ENCODE measurements at places on chromosomes 13 and 19.
A peak's percentile ranks its signal among the peaks of the same experiment; 100 is the strongest.

GRCh38 chr19:53463263-53463662 is 4.3 kb upstream of the ZNF813 start:
- DNase-seq, result no peak

DNA sequence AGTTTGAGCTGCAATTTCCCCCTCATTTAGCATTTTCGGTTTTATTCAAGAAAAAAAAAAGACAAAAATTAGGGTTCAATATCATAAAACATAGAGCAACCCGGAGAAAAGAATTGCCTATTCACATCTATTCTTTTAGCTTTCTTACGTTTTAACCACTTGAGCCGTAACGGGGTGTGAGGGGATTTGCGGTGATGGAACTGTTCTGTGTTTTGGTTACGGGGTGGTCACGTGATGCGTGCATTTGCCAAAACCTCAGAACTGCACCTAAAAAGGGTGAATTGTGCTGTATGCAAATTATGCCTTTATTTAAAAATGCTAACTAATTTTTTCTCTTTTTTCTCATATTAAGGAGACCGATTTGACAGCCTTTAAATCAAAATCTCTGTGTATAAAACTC is 22.1 kb downstream of the CLEC11A start:
- DNase-seq, result no peak

DNA sequence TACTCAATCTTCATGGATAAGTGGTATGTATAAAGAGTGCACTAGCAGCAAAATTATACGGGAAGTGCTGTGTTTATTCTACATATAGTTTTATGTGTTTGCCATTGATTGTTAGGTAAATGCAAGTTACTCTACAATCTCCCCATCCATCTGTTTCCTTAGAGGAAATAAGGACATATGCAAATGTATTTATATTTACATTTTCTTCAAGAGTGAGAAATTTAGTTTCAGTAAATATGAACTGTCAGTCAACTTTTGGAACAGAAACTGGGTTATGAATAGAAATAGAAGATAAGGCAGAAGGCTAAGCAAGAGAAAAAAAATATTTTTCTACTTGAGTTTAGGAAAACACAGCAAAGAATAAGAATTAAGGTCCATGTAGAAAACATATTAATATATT is 176.1 kb upstream of the KLHL1 start:
- DNase-seq, result no peak

DNA sequence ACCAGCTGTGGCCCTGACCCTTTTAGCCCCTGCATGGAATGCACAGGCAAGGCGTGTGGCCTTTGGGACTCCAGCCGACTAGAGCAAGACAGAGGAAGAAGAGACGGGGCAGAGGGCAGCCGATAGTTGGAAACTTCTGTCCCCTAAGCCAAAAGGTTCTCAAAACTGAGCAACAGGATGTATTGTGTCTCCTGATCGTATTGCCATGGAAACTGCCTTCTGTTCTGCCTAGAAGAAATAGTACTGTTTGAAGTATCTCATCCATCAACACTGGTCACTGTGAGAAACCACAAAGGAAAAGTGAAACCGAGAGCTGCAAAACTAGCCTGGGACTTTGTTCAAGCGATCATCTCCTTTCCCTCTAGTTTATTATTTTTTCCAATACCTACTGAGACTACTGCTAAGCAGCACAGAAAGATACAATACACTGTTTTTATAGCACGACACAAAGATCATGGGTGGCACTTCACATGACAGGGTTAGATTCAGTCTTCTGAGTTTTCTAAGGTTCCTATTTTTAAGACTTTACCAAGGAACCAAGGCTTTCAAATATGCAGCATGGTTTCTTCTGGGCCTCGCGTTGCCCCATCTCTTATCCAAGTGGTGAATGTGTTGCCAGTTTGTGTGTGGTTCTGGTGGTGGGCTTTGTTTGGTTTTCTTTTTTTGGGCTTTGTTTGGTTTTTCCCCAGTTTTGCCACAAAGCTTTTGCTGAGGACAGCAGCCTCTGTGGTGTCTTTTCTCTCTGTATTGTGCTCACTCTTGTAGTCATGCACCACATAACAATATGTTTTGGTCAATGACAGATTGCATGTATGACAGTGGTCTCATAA is 49.3 kb upstream of the GPR183 start:
- DNase-seq, result peak; percentile 78

- DNase-seq, result no peak
These were observed 333.2 kb downstream of the MYO16 start for GRCh38 chr13:108962654-108963053.

GRCh38 chr13:44664308-44664707 is 88.2 kb upstream of the TSC22D1 start:
- DNase-seq, result no peak

- DNase-seq, result no peak
These were observed 24.2 kb downstream of the NEK5 start for GRCh38 chr13:52104624-52105023.

- no peak for DNase-seq
These were observed 9.3 kb downstream of the SCEL start for GRCh38 chr13:77544758-77545338.

DNA sequence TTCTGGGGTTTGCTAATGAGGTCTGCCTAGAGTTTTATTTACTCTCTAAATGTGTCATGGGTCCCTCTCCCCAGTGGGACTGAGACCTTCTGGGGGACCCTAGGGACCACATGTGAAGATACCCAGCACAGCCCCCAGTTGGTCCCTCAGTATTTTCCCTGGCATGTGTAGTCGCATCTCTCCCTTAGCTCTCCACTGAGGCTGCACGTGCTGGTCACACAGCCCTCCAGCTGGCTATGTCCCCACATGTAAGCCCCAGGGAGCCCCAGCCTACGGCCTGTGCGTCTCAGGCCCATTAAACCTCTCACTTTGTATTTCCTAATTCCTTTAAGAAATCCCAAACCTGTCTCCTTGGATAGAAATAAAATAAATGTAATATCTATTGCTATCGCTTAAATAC is 189.6 kb upstream of the TSHZ3 start:
- DNase-seq, result no peak

DNA sequence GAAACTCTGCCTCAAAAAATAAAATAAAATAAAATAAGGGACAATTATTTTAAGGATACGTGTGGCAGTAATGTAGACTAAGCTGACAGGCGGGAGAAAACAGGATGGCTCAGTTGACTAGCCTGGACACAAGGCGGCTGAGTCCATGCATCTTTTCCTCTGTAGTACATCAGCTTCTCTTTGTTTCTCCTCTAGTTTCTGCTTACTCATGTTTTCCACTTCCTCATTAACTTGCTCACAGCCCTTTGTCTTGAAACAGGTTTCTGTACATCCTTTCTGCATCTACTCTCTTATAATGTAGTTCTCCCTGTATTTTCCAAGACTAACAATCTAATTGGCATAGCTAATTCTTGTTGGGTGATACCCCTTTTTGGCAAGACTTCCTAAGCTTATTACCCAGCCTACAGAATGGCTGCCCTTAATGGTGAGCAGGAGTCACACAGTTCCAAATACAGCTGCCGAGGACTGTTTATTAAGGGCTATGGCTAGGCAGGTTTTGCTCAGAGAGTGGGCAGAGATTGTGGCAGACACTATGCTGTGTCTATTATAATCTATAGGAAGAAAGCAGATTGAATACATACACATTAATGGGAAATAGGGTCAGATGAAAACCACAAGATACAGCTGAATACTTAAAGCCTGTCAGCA is 58.7 kb upstream of the KLF5 start:
- no peak for DNase-seq

DNA sequence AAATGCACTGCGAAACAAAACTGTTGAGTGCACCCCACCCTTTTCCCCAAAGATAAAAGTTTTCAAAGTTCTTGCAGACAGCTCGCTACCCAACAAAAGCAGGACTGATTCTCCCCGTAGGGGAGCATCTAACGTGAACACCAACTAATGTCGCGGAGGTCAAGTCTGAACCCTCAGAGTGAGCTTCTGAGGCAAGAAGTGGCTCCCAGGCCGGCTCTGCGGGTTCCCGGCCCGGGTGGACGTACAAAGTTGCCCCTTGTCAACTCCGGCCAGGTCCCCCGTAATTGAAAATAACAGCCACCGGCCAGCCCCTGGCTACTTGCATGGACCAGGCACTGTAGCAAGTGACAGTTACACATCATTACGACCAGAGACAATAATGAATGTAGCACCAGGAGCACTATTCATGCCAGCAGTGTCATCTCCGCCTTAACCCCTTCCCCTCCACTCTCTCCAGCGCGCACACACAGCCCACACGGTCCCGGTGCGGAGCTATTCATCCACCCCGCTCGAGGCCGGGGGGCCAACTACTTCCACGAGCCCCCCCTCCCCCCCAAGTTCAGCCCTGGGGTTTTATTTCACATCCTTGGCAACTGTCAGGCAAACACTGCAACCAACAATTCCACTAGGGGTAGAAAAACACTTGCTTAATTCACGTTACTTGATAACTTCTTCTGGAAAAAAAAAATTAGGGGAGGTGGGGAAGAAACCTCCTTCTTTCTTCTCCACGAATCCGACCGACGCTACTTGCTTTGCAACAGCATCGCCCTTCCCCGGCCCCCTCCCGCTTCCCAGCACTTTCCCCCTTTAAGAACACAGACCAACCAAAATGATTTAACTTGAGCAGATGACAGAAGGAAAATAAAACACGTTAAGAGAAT is 1.2 kb downstream of the KLF12 start:
- peak; percentile 36 for DNase-seq

DNA sequence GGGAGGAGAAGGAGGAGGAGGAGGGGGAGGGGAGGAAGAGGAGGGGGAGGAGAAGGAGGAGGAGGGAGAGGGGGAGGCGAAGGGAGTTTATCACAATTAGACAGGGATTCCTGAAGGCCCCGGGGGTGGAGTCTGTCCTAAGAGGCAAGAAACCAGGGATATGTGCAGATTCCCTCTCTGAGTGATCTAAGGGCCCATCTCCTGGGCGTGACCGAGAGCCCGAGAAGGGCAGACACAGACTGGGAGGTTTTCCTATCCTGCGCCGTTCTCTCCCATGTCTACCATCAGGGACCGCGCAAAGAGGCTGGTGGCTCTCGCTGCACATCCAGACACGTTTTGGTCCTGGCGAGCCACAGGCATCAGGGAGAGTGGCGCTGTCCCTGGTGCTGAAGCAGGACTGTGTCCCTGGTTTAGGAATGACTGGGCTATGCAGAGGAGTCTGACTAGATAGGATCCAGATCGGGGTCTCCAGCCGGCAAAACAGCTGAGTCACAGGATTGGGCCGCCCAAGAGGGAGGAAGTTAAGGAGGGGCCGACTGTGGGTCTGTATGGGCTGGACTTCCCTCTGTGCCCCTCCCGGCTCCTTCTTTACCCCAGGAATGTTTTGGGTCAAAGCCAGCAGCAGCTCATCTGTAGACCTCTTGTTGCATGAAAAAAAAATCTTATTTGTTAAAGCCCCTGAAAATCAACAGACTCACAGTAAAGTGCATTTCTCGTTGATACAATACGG is 17.9 kb upstream of the ZNF175 start:
- DNase-seq, result peak; percentile 31

GRCh38 chr13:111640006-111640405 is 319.6 kb downstream of the TEX29 start:
- no peak for DNase-seq

DNA sequence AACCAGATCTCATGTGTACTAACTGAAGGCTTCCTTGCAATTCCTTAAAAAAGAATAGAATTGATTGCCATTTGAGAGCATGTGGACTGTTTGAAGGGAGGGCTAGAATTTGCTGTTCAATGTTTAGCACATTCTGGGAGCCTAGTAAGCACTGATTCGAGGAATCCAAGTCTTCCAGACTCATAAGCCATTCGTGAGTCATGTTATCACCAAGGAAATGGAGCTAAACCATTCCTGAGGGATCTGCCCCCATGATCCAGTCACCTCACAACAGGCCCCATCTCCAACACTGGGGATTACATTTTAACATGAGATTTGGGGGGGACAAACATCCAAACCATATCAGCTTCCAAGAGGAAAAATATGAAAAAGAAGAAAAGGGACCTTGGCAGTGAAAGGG is 276.4 kb downstream of the KCNRG start:
- DNase-seq, result no peak

DNA sequence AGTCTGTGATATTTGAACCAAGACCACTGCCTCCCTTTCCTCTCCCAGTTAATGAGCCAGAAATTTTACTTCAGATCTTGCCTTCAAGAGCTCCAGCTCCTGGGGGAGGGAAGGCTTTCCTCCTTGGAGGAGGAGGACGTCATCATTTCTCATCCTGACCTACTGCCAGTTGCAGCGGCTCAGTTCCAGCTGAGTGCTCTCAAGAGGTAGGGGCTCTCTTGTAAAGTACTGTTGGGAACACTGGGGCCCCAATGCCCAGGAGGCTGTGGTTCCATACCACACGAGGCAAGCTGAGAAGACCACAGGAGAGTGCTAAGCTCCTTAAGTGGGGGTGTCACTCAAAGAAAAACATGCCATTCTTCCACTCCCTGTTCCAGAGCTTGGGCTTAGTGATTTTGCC is 36.2 kb downstream of the METTL21C start:
- no peak for DNase-seq

DNA sequence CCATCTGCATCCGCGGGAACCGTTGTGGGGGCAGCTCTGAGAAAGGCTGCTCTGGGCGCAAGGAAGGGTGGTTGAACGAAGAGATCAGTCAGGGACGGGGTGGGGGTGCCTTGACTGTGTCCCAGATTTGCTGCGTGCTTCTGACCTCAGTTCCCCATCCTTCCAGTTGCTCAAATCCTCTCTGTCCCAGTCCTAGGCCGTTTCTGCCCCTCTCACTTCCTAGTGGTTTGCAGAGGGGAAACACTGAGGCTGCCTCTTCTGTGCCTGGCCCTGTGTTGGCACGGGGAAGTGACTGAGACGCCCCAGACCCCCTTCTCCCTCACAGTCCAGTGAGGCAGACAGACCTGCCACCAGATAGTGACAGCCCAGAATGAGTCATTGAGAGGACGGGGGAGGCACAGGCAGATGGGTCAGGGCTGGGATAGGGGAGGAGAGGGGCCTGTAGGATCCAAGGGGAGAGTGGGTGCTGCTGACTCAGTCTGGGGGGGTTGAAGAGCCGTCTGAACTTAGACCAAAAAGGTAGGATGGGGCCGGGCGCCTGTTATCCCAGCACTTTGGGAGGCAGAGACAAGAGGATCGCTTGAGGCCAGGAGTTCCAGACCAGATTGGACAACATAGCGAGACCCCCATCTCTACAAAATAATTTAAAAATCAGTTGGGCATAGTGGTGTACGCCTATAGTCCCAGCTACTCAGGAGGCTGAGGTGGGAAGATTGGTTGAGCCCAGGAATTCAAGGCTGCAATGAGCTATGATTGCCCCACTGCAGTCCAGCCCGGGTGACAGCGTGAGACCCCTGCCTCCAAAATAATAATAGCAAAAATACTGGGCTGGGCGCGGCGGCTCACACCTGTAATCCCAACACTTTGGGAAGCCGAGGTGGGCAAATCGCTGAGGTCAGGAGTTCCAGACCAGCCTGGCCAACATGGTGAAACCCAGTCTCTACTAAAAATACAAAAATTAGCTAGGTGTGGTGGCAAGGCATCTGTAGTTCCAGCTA is 26.5 kb downstream of the NUMBL start:
- no peak for DNase-seq

- DNase-seq, result peak; percentile 40
These were observed 2.4 kb upstream of the SIGLEC9 start for GRCh38 chr19:51122112-51122981.

DNA sequence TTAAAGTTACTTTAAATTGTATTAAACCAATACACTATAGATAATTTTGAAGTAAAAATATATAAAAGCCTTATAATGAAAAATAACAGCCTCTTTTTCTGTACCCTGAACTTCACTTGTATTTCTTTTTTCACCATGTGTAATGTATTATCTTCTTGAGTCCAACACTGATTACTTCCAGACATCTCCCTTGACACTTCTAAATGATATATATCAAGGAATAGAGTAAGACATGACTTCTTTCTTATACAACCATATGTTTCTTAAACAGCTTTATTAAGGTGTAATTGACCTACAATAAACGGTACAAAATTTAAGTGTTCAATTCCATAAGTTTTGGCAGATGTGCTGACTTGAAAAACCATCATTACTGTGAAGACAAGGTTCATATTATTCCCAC is 531.9 kb downstream of the OLFM4 start:
- DNase-seq, result no peak

Data from CD4-positive, alpha-beta T cell treated with Interferon gamma for 1 hour (primary cell).